Pulmonary artery endothelial cell (primary cell): ENCODE measurements at places on chromosomes 16 and 17. TPM values are rescaled to one million over a fixed set of nuclear protein-coding genes. Genes with fewer than 3 reads are reported as not detected.

GRCh38 chr17:19717031-19717360, 612 bp upstream of the SLC47A2 start:
- no peak for DNase-seq

DNA sequence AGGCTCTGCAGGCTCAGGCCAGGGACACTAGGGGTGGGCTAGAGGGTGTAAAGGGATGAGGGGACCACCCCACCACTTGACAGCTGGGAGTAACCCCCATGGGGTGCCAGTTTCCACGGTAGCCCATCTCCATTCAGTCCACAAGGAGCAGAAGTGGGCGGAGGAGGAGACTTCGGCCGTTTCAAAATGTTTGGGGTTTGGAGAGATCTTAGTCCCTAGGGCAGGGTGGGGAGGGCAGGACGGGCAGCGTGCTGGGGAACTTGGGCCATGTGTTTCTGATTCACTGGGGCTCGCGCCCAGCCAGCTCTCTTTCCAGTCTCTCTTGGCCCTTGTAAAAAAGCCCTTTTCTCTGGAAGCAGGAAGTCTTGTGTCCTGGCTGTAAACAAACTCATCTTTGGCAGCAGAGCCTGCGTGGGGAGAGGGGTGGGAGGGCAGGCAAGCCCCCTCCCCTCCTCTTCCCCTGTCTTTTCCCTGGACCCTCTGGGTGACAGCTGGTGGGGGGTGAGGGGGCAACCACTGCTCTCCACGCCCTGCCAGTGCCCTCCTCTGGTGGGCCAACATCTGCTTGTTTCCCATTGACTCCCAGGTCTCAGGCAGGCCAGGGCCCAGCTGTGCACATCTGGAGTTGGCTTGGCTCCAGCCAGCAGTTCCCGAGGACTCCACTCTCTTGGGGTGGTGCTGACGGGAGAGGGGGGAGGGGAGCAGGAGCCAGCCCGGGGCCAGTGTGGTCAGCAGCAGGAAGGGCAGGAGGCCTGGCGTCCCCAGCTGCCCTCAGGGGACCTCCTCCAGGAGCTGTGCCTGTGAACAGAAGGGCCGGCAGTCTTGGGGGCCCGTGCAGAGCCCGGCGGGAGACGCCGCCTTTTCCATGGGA, 8.1 kb downstream of the CYGB start:
- no peak for DNase-seq

DNA sequence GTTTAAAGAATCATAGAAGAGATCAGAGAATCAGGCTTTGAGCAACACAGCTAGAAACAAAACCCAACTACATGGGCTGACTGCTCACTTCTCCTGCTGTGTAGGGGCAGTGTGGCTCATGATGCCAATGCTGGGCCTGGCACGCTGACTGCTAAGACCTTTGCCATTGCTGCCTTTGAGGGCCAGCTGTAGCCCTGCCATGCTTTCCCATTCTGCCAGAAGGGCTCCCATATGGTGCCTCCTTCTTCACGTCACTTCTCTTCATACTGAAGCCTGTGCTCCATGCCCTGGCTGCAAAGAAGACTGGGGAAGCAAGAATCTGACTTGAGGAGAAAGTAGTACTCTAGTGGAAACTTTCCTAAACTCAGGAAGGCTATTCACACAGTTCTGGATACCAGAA, 232.9 kb downstream of the UTP18 start:
- DNase-seq, result no peak

Gene CCDC40
- total RNA-seq, result 0.73 and 0.95 TPM in 2 replicates

DNA sequence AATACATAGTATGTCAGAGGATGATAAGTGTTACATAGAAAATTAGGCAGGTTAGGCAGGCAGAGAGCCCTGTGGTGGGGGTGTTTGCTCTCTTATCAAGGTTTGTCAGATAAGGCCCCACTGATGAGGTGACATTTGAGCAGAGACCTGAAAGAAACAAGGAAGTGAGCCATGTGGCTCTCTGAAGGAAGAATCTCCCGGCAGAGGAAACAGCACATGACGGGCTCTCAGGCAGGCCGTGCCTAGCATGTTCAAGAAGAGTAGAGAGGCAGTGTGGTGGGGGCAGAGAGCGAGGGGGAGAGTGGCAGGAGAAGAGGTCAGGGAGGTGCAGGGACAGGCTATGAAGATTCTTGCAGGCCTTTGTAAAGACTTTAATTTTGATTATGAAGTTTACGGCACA, 82.0 kb upstream of the ASIC2 start:
- DNase-seq, result no peak

DNA sequence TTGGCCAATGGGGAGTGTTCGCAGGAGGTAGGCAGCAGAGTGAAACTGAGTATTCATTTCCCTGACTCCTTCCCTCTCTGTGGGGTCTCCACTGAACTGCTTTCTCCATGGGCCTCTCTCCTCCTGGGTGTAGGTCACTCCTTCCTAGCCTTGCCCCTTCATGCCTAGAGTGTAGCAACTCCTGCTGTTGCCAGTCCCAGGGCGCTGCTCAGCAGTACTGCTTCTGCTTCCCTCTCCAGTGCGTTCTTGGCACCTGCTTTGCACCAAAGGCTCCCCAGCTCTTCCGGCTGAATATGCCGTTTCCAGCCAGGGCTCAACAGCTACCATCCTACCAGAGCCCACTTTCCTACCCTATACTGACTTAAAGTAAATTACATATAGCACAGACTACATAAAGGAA, 92.2 kb downstream of the MAF start:
- DNase-seq, result no peak

- no peak for DNase-seq
Measured at GRCh38 chr17:61482467-61482866, 30.2 kb downstream of the TBX4 start.

Gene AOC2
- total RNA-seq, result 0.26 and 0.49 TPM in 2 replicates

Gene PDP2
- total RNA-seq, result 9.4 and 12.1 TPM in 2 replicates

Gene TMEM88
- total RNA-seq, result 5.8 and 19.8 TPM in 2 replicates

DNA sequence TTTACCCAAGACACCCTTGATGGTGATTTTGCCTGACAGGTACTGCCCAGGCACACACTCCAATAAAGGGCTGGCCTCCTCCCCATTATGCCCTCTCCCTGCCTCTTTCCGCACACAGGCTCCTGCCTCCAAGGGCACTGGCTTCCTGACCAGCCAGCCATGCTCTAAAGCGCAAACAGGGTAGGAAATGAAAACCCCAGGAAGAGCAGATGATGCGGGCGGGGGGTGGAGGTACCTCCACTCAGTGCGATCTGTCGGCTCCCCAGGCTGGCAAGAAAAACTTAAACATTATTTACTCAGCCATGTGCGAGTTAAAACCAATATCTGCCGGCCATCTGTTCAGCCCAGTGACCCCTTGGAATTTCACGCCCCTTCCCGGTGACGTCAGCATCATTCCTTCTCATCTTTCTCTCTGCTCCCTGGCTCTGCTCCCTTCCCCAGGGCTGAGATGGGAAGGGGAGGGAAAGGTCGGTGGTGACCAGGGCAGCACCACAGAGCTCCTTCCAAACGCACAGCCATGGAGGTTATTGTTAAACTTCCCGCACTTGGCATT, 262.5 kb downstream of the CBLN1 start:
- no peak for DNase-seq

DNA sequence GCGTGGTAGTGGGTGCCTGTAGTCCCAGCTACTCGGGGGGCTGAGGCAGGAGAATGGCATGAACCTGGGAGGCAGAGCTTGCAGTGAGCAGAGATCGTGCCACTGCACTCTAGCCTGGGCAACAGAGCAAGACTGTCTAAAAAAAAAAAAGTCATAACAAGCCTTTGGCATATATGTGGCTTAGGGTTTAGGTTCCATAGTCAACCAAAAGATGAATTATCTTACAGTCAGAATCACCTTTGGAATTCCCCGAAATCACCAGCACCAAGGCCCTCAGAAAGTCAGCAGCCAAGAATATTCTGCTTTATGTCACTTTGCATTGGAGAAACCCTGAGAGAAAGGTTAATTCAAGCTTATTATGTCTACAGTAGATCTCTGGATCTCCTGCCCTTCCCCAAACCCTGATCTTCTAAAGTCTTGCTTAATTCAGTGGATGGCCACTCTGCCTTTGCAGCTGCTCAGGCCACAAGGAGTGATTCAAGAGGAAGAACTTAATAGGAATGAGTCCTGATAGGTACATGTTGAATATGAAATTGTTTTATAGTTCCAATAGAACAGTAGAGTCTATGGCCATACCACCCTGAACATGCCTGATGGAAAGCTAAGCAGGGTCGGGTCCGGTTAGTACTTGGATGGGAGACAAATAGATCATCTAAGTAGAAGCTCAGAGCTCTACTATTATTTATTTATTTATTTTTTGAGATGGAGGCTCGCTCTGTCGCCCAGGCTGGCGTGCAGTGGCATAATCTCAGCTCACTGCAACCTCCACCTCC, 196.0 kb upstream of the CACNG5 start:
- no peak for DNase-seq

DNA sequence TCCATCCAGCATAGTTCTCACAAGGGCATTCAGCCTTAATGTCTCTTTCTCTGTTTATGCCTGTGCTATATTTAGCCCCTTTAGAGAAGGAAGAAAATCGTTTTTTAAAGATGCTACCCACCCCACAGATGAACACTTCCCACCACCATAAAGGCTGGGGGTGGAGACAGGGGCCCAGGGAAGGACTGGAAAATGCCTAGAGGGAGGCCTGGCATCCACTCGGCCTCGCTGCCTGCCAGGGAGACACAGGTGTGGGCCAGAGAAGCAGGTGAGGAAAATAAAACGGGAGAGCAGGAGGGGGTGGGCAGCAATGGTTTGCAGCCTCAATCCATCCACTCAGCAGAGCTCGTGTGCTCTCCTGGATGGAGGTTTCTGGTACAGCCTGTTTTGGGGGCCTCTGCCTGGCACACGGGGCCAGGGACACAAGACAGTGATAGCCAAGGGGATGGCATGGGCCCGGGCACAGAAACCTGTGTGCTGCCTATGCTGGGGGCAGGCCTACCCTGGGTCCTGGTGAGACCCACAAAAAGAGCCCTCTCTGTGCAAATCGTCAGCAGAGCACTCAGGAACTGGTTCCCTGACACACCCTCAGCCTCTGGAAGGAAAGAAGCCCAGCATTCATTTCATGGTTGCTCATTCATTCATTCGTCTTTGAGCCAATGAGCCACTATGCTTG, 121.4 kb downstream of the C16orf78 start:
- DNase-seq, result no peak

- no peak for DNase-seq
Measured at GRCh38 chr17:43365356-43365755, 33.4 kb upstream of the ARL4D start.

DNA sequence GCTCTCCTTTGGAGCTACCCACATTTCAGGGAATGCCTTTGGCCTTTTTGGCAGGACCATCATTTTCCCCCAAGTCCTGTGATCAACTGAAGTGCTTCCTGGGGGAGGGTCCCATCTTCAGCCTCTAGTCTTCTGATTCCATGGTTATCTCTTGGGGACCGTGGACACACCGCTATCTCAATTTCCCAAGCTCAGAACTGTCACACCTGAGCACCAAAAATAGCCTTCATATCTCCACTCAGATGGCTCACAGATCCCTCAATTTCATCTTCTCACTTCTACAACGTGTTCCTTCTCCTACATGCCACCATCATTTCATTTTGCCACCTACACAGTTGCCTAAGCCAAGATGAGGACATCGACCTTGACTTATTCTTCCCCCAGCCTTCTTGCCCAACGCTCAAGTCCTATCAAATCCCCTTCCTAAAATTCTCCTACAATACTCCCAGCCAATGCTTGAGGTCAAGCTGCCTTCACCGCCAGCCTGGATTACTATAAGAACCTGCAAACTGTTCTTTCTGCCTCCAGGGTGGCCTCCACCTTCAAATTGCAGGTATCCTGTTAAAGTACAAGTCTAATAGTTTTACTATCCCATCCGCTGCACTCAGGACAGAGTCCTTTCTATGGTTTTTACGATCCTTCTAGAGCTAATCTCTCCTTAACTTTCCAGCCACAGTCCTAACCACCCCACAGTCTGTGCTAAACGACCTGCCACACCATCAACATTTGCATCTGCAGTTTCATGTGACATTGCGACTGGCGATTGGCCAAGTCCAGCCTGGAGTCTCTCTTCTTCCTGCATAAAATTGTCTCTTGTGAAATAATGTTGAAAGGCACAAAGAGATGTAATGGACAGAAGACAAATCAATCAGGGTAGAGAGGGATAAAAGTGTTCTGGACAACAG, 6.2 kb downstream of the ATP6V0D1 start:
- no peak for DNase-seq

DNA sequence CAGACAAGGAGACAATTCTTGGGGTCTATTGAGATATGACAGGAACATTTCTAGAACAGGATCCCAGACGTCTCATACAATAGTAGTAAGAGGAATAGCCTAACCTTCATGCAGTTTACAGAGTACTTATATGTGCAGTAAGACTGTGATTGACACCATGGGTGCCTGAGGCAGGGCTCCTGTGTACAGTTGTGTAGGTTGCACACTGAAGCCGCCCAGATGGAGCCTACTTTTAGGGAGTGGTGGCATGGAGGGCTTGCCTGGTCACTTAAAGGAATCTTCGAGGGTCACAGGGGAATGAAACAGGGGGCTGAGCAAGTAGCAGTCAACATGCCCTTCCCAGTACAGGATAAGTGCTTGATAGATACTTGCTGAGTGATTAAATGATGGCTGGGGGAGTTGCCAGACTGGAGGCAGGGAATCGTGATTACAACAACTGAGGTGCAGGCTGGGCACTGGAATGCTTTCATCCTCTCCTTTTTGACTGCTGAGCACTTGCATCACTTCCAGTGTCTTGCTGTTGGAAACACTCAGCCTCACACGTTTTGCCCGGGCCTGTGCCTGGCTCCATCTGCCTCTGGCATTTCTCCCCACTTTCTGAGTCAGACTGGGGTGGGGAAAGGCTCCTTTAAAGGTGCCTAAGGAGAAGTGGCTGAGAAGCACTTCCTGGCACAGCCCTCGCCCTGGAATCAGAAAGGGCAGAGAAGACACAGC, 71.0 kb downstream of the COPRS start:
- no peak for DNase-seq

GRCh38 chr17:78107457-78107856, 21.1 kb downstream of the TMC6 start:
- no peak for DNase-seq

Gene FUS
- 42.0 and 61.1 TPM in 2 replicates for total RNA-seq

- DNase-seq, result no peak
Measured at GRCh38 chr17:76273445-76274111, 8.4 kb downstream of the UBALD2 start.

GRCh38 chr17:60766778-60767190, 89.1 kb downstream of the BCAS3 start:
- no peak for DNase-seq
